ENCODE measurements at places on chromosomes 12 and 14. TPM values are rescaled to one million over a fixed set of nuclear protein-coding genes. Genes with fewer than 3 reads are reported as not detected.

GRCh38 chr12:50922820-50923219, 29.5 kb upstream of the HIGD1C start:
- DNase-seq: no peak

SLC4A8 gene
- 31.8 TPM for total RNA-seq

HPD gene
- not detected for total RNA-seq

GRCh38 chr12:120247621-120248030, 17.9 kb downstream of the PXN start:
- no peak for DNase-seq

- DNase-seq: no peak
Measured at GRCh38 chr14:99800781-99801180, 7.6 kb downstream of the EML1 start.

GRCh38 chr12:15289192-15289591, 33.1 kb upstream of the PTPRO start:
- no peak for DNase-seq

DNA sequence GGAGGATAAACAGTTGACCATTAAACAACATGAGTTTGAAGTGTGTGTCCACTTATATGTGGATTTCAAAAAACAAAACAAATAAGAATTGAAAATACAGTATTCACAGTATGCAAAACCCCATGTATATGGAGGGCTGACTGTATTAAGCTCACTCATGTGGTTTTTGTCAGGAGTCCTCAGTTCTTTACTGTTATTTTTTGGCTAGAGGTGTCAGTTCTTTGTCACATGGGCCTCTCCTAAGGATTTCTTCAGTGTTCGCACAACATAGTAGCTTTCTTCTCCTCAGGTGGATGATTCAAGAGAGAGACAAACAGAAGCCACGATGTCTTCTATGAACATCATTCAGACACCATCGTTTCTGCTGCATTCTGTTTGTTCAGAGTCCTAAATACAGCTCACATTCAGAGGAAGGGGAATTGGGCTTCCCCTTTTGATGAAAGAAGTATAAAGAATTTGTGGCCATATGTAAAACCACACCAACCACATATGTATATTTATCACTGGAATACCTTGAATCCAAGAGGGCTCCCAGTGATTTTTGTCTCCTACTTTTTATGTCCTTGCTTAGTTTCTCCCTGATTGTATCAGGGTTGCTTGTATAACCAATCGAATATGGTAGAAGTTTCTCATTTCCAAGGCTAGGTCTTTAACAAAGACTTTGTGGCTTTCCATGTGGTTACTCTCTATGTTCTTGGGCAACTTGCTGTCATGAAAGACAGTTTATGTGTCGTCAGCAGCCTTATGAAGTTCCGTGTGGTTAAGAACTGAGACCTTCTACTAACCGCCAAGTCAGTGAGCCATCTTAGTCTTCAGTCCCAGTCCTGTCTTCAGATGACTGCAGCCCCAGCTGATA, 18.9 kb downstream of the MNAT1 start:
- DNase-seq: no peak

DNA sequence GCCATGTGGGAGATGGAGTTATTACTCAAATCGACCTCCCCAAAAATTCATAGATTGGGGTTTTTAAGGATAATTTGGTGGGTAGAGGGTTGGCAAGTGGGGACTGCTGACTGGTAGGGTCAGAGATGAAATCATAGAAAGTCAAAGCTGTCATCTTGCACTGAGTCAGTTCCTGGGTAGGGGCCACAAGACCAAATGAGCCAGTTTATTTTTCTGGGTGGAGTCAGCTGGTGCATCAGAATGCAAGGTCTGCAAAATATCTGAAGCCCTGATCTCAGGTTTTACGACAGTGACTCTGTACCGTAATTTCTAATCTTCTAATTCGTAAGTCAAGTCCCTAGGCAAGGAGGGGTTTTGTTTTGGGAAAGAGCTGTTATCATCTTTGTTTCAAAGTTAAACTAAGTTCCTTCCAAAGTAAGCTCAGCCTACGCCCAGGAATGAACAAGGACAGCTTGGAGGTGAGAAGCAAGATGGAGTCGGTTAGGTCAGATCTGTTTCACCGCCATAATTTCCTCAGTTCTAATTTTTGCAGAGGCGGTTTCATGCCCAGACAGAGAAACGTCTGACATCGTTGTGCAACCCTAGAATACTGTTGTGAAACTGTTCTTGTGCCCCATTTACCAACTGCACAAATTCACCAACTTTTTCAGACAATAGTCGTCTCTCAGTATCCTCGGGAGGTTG, 104.5 kb upstream of the SFSWAP start:
- DNase-seq: no peak

- DNase-seq: no peak
Measured at GRCh38 chr14:91205459-91205858, 39.0 kb downstream of the GPR68 start.

DNA sequence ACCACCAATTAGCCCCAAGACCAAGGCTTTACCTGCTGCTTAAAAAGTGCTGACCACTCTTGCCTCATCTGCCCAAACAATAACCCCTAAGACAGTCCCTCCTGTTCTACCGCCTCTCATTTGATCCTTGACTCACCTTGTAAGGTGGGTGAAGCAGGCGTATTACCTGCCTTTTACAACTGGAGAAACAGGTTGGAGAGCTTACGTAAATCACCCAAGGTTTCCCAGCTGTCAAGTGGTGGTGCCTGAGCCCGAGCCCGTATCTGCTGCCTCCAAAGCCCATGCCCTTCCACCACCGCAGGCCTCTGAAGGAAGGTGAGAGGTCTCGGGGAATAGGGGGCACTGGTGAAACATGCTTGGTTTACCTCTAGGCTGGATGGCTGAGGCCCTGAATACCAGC, 36.6 kb downstream of the MAX start:
- DNase-seq: no peak

GRCh38 chr14:74301594-74302151, 1.1 kb downstream of the ABCD4 start:
- DNase-seq: no peak

Measured in occipital lobe (tissue), 3 donors.